ENCODE measurements at places on chromosomes 7 and 10. TPM values are rescaled to one million over a fixed set of nuclear protein-coding genes. Genes with fewer than 3 reads are reported as not detected.

The GJD4 gene
- total RNA-seq, result not detected

The CRTAC1 gene
- total RNA-seq, result not detected

The SMKR1 gene
- 0.65 TPM for total RNA-seq

The TAS2R16 gene
- total RNA-seq, result not detected

The BTBD16 gene
- total RNA-seq, result 0.09 TPM

The NUTM2E gene
- not detected for total RNA-seq

The CUEDC2 gene
- 61.4 TPM for total RNA-seq

DNA sequence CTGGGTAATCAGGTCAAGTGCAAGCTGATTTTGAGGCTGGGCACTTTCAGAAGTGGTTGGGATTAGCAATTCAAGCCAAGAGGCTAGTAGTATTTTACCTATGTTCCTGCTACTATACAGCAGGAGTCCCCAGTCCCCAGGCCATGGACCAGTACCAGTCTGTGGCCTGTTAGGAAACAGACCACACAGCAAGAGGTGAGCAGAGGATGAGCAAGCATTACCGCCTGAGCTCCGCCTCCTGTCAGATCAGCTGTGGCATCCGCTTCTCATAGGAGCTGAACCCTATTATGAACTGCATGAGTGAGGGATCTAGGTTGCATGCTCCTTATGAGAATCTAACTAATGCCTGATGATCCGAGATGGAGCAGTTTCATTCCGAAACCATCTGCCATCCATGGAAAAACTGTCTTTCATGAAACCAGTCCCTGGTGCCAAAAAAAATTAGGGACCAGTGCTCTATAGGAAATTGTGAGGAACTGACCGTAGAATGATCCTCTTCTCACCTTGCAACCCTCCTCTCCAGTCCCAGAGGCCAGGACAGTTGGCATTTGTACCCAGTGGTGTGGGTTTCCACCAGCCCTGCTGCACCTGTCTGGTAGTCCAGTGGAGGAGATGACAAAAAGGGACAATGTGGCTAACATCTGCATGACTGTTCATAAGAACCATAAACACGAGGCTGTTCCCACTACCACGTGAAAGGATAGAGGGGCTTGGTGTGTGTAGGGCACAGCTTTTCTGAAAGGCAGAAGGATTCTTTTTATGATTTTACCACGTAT is 172.5 kb downstream of the KIAA1217 start:
- no peak for DNase-seq

DNA sequence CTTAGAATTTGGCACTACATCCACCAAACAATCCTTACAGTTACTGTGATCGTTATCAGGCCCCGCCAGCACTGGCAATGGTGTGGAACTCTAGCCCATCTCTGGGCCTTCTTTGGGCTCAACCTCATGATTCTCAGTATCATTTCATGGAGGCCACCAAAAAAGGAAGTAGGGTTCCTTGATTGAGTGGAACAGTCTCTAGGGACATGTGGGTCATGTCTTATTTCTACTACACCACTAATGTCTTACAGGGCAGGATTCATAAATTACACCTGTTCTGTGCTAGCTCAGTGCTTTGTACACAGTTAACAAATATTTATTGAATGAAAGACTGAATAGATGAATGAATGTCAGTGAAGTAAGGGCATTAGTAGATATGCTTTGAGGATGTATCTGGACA is 53.9 kb downstream of the AP3M1 start:
- no peak for DNase-seq

DNA sequence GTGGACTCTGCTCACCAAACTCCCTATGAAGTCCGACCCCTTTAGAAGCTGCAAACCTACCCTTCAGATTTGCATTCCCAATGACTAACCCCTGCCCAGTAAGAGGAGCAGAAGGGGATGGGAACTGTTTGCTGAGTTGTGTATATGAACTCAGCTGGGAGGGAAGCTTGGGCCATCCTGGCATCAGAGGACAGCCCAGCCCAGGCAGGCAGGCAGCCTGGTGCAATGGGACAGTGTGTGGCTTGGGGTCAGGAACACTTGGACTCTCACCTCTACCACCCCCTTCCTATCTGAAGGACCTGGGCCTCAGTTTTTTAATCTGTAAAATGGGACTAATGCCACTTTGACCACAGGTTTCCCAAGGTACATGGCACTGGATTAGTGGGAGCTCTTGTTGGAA is 147.4 kb upstream of the GPR26 start:
- no peak for DNase-seq

DNA sequence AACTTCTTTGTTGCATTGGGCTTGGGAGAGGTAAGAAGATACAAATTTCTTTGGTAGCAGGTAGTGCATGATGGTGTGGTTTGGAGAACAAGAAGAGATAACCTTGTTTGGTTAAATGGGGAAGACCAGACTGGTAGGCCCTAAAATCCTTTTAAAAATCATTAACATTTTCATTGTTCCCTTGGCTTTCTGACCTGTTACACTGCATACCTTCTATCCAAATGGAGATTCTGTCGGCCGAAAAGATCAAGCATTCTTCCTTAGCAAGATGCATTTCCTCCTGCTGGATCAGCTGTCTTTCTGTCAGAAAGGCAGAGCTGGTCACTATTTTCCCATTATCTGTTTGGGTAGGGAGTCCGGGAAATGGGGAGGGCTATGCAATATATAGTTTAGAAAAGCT is 33.7 kb downstream of the AGK start:
- no peak for DNase-seq

- no peak for DNase-seq
These were observed 111.5 kb downstream of the FOXL3 start for GRCh38 chr7:401495-401894.

- DNase-seq, result no peak
These were observed 1.1 kb upstream of the GNAI1 start for GRCh38 chr7:80133361-80134114.

- DNase-seq, result no peak
These were observed 97.3 kb downstream of the MYO3A start for GRCh38 chr10:26031300-26031699.

GRCh38 chr10:102985811-102986210 is 67.7 kb downstream of the CNNM2 start:
- no peak for DNase-seq

- DNase-seq, result no peak
These were observed 48.9 kb upstream of the FIGNL1 start for GRCh38 chr7:50499092-50499491.

DNA sequence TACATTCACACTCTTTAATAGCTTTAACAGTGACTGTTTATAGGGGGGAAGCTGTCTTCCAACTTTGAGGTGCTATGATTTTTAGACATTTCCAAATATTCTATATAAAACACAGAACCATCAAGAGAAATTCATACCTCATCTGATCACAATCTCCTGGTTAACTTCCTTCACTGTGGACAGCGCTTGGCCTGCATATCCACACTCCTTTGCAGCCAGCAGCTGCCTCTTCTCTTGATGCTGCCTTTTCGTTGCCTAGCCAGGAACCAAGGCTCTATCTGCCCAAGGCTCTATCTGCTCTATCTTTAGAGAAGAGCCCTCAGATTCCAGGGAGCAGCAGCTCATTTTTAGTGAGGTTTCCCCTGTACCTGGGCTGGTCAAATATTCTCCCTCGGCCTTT is 252.0 kb downstream of the PTEN start:
- DNase-seq, result no peak

- DNase-seq, result no peak
These were observed 108.7 kb upstream of the ADAM12 start for GRCh38 chr10:126496771-126497545.

GRCh38 chr7:157549612-157550299 is 213.0 kb downstream of the DNAJB6 start:
- DNase-seq, result no peak

DNA sequence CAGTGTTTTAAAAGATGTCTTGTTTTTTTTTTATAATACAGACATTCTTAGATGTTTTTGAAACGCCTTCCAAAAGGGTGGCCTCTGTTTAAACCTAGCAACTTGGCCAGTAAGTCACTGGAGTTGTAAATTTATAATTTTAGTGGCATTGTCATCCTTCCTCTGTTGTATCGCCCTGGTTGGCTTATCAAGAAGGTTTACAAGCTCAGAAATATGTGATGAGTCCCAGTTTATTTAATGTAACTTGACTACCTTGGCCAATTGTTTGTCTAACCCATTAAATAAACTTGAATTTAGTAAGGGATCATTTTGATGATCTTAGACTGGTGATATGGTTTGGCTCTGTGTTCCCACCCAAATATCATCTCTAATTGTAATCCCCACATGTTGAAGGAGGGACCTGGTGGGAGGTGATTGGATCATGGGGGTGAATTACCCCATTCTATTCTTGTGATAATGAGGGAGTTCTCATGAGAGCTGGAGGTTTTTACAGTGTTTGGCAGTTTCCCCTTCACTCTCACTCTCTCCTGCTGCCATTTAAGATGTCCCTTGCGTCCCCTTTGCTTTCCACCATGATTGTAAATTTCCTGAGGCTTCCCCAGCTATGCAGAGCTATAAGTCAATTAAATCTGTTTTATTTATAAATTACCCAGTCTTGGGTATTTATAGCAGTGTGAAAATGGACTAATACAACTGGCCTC is 13.4 kb upstream of the NT5C3A start:
- DNase-seq, result no peak
